T-cell (primary cell): ENCODE measurements at places on chromosomes 2 and 18.

- H3K36me3 ChIP-seq = peaks cover 14% of the 10 kb centered on the region
- no peaks in the 10 kb centered on the region for H3K27me3 ChIP-seq
- H3K4me3 ChIP-seq = no peak overlapping the region
- peak; percentile 8 for DNase-seq
Observed at GRCh38 chr18:13502585-13502984, 223.8 kb downstream of the FAM210A start.

DNA sequence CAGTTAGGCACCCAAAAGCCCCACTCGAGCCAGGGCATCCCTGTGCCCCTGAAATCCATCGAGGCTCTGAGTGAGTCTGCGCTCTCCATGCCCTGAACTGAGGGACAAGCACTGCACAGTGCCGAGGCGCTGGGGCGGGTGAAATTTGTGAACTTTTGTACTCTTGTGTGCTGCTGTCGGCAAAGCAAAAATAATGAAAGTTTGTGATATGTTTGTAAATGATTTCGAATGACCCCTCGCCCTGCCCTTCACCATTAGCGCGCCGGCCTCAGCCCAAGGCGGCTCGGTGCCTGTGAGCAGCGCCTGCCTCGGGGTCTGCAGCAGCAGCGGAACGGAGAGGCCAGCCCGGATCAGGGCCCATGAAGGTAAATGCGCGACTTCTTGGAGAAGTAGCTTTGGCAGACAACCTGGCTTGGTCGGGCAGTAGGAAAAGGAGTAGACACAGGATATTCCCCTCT, 1.8 kb upstream of the HOXD4 start:
- peaks cover 16% of the 10 kb centered on the region for H3K27me3 ChIP-seq
- H3K36me3 ChIP-seq = no peaks in the 10 kb centered on the region
- H3K4me1 ChIP-seq = peaks cover 7% of the 10 kb centered on the region
- H3K4me3 ChIP-seq = no peak overlapping the region
- H3K27ac ChIP-seq = no peak overlapping the region

DNA sequence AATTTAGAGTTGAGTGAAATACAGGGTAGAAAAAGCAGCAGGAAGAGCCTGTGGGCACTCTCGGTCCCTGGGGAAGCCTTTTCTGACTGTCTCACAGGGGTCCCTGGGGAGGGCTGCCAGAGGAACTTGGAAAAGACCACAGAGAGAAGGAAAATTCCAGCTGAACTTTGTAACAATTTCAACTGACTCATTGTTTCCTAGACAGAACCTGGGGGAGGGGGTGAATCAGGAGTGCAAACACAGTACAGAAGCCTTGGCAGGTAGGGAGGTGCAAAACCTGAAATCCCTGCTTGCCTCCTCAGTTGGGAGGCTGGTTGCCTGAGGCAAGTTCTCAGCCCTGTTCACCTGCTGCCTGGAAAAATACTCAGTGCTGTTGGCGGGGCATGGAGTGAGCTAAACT, 106.8 kb downstream of the GRB14 start:
- H3K27ac ChIP-seq = no peak overlapping the region
- H3K27me3 ChIP-seq = peaks cover 2% of the 10 kb centered on the region
- no peaks in the 10 kb centered on the region for H3K4me1 ChIP-seq
- H3K4me3 ChIP-seq = no peak overlapping the region
- no peaks in the 10 kb centered on the region for H3K36me3 ChIP-seq
- DNase-seq = no peak

- peak; percentile 13 for DNase-seq
Observed at GRCh38 chr2:32947484-32948143, 861 bp downstream of the LTBP1 start.

DNA sequence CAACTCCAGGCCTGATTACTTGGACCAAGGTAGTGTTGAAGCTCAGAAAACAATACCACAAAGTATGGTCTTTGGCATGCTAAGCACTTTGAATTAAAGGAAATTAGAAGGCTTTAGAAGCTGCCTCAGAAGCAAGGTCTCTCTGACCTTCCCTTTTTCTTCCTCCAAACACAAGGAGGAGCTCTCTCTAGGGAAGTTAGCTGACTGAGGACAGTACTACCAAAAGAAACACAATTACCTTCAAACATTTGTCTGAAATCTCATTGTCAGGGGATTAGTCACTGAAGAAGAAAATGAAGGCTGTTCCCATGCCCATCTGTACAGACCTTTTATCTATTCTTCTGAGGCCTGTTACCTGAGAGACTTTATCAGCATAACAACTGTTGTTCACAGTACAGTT, 279.3 kb downstream of the CDH20 start:
- DNase-seq = no peak
- no peak overlapping the region for H3K4me3 ChIP-seq
- no peaks in the 10 kb centered on the region for H3K36me3 ChIP-seq
- no peaks in the 10 kb centered on the region for H3K27me3 ChIP-seq
